ENCODE measurements at places on chromosomes 11 and 22. TPM values are rescaled to one million over a fixed set of nuclear protein-coding genes. Genes with fewer than 3 reads are reported as not detected.

DNA sequence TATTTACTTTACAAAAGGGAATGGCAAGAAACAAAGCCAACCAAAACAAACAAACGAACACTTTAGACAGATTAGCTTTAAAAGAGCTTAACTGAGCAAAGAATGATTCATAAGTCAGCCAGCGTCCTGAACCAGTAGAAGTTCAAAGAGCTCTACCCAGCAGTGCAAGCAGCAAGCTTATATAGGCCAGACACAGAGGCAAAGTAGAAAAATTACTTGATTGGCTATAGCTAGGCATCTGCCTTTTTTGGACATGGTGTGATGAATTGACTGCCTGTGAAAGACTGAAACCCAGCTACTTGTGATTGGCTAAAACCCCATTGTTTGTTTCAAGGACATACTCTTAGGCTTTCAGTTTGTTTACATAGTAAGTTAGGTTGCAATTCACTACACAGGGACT, 2120.0 kb upstream of the RAG2 start:
- no peaks in the 10 kb centered on the region for H3K27me3 ChIP-seq
- H3K4me3 ChIP-seq: no peak overlapping the region
- DNase-seq: no peak
- no peaks in the 10 kb centered on the region for H3K4me1 ChIP-seq

UVRAG gene
- total RNA-seq: 14.7 TPM

- H3K4me3 ChIP-seq: no peak overlapping the region
- H3K4me1 ChIP-seq: peaks cover 8% of the 10 kb centered on the region
- no peaks in the 10 kb centered on the region for H3K36me3 ChIP-seq
- no peak overlapping the region for H3K27ac ChIP-seq
- H3K27me3 ChIP-seq: no peaks in the 10 kb centered on the region
- DNase-seq: no peak
Observed at GRCh38 chr11:107827041-107827440, 31.5 kb downstream of the SLC35F2 start.

NCAM1 gene
- total RNA-seq: 33.6 TPM

GRCh38 chr22:30889268-30889995, 79.1 kb downstream of the MORC2 start:
- H3K27me3 ChIP-seq: no peaks in the 10 kb centered on the region
- H3K36me3 ChIP-seq: no peaks in the 10 kb centered on the region
- H3K4me1 ChIP-seq: no peaks in the 10 kb centered on the region
- no peak overlapping the region for H3K27ac ChIP-seq
- no peak for DNase-seq
- no peak overlapping the region for H3K4me3 ChIP-seq

- H3K4me1 ChIP-seq: no peaks in the 10 kb centered on the region
- DNase-seq: no peak
- no peaks in the 10 kb centered on the region for H3K27me3 ChIP-seq
- H3K4me3 ChIP-seq: no peak overlapping the region
- H3K27ac ChIP-seq: no peak overlapping the region
Observed at GRCh38 chr11:106585061-106585460, 433.2 kb downstream of the GUCY1A2 start.

DNA sequence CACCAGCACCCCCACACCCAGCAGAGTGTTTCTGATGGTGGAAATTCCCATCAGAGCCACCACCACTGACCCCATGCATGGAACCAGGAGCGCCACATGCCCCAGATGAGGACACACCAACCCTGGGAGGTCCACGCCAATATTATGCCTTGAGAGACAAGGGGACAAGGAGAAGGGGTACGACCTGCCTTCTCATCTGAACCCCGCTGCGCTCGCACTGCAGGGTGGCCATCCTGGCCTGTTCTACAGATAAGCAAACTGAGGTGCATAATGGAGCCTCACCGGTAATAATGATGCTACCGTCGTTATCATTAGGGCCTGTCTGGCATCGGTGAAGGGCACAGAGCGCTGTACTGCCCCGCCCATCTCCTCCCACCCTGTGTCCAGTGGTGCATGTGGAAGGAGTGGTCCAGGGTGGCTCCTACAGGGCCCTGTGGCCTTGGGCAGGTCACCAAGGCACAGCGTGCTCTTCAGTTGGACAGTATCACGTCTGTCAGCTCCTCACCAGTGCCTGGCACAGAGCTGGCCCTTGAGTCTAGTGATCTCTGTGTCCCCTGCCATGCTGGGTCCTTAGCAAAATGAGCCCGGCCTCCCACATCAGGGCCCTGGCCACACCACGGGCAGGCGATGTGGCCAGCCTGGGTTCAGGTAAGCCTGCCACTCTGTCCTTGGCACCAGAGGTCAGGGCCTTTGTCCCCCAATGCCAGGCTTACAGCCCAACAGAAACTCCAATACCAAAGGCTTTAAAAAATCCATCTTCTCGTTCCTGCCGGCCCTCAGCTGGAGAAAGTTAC, 92.2 kb downstream of the PHF21B start:
- H3K4me1 ChIP-seq: no peaks in the 10 kb centered on the region
- no peaks in the 10 kb centered on the region for H3K27me3 ChIP-seq
- no peak overlapping the region for H3K4me3 ChIP-seq

CYTH4 gene
- total RNA-seq: 16.2 TPM

DNA sequence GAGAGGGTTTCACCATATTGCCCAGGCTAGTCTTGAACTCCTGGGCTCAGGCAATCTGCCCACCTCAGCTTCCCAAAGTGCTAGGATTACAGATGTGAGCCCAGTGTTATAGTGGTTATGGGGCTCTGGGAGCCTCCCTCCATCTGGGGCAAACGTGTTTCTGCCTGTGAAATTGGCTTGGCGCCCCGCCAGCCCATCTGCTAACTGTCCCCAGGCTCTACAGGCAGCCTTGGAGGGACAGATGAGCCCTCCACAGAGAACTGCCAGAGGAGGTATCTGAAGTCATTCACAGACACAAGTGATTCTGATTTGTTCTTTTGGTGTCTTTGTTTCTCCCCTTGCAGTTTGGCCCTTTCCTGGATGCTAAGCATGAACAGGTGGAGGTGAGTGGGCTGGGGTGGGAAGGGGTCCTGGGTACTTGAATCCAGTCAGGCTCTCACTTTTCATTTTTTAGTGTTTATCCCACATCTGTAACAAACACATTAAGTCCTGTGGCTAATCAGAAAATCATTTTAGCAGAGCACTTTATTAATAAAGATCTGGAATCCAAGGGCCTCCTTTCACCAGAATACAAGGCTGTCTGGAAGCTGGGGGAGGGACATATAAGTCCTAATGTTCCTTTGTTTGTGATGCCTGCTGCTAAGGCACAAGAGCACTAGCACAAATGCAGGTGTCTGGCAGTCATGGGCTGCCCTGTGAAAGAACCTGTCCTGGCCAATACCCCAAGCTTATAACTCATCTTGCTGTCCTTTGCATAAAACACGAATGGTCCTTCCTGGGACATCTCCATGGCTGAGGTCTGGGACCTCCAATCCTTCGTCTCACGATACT, 25.7 kb upstream of the CDC42EP2 start:
- H3K27me3 ChIP-seq: no peaks in the 10 kb centered on the region
- peaks cover 42% of the 10 kb centered on the region for H3K4me1 ChIP-seq
- H3K27ac ChIP-seq: peak overlapping the region; percentile 82
- DNase-seq: no peak
- no peaks in the 10 kb centered on the region for H3K36me3 ChIP-seq
- H3K4me3 ChIP-seq: no peak overlapping the region

- no peaks in the 10 kb centered on the region for H3K4me1 ChIP-seq
- no peak for DNase-seq
- H3K36me3 ChIP-seq: no peaks in the 10 kb centered on the region
- H3K27me3 ChIP-seq: no peaks in the 10 kb centered on the region
Observed at GRCh38 chr11:17692931-17693330, 26.4 kb upstream of the MYOD1 start.

- no peak overlapping the region for H3K4me3 ChIP-seq
- no peak overlapping the region for H3K27ac ChIP-seq
- DNase-seq: no peak
Observed at GRCh38 chr11:79049741-79050179, 391.1 kb downstream of the TENM4 start.

KRTAP5-7 gene
- total RNA-seq: not detected

- no peaks in the 10 kb centered on the region for H3K36me3 ChIP-seq
- H3K27me3 ChIP-seq: no peaks in the 10 kb centered on the region
- no peak overlapping the region for H3K27ac ChIP-seq
- H3K4me3 ChIP-seq: no peak overlapping the region
Observed at GRCh38 chr11:11432621-11433319, 79.7 kb upstream of the CSNK2A3 start.

PKNOX2 gene
- 3.4 TPM for total RNA-seq

XKR3 gene
- total RNA-seq: not detected

Data from vagina (tissue), 2 donors.